ENCODE measurements at places on chromosomes 5 and 9. TPM values are rescaled to one million over a fixed set of nuclear protein-coding genes. Genes with fewer than 3 reads are reported as not detected.

The UGT3A1 gene
- not detected for total RNA-seq

The SLCO4C1 gene
- total RNA-seq: under 0.01 TPM

The RABEPK gene
- 36.9 TPM for total RNA-seq

The COL15A1 gene
- total RNA-seq: not detected

The CD180 gene
- not detected for total RNA-seq

The SMIM33 gene
- total RNA-seq: not detected

The SPATA31A6 gene
- total RNA-seq: not detected

The FREM1 gene
- 0.14 TPM for total RNA-seq

The CDKN2A gene
- 19.5 TPM for total RNA-seq

The SYNPO gene
- total RNA-seq: 1.4 TPM

The INSL4 gene
- not detected for total RNA-seq

The TTC23L gene
- 0.07 TPM for total RNA-seq

The ANKRD20A1 gene
- total RNA-seq: under 0.01 TPM

The PCDHGB1 gene
- 0.34 TPM for total RNA-seq

The FBXO4 gene
- total RNA-seq: 9.9 TPM

The LRRC14B gene
- total RNA-seq: not detected

Measured in nasal cavity respiratory epithelium epithelial cell of viscerocranial mucosa (primary cell).